ENCODE measurements at places on chromosomes 6 and 20.

DNA sequence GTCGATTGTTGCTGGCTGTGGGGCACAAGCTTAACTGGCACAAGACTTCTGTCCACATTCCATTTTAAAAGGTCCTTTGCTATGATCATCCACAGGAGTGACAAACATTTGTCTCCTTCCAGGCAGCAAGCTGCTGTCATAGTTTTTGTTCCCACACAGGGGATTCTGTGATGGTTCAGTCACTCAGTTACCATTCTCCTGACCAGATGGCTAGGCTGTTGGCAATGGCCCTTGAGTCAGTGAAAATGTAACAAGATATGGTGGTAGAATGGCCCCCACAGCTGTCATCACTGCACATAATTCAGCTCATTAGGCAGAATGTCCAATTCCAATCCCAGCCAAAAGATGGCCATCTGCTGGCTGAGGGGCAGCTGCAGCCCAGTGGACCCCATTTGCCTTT, 13.7 kb downstream of the BPIFA1 start:
- DNase-seq, result peak; percentile 13

DNA sequence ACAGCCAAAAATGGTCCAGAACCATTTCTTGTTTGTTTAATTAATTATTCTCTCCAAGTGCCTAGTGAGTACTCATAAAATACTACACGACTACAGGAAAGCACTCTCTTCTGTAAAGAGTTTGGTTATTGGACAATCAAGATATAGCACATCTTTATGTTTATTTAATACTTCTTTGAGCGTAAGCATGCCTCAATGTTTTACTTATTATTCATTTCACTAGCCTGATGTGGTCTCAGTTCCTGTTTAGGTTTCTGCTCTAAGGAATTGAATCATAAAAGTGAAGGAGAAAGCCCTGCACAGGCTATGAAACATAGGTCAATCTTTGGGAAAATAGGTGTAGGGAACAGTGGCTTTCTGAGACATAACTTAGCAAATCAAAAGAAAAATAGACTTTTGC, 45.9 kb upstream of the AIG1 start:
- no peak for DNase-seq

DNA sequence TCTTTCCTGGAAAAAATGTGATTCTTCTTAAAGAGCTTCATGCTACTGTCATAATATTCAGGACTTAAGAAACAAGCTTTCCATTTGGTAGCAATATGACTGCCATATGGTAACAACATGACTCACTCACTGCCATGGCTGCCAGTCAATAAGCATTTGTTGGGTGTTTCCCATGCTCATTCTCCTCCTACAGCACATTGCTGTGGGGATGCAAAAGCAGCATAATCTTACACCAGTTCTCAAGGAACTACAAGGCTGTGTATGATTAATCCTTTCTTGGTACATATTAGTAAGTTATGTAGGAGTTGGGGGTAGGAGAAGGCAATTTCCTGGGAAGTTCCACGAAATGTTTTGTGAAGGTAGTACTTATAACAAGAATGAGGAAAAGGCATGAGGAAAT, 76.7 kb downstream of the CEP162 start:
- no peak for DNase-seq

DNA sequence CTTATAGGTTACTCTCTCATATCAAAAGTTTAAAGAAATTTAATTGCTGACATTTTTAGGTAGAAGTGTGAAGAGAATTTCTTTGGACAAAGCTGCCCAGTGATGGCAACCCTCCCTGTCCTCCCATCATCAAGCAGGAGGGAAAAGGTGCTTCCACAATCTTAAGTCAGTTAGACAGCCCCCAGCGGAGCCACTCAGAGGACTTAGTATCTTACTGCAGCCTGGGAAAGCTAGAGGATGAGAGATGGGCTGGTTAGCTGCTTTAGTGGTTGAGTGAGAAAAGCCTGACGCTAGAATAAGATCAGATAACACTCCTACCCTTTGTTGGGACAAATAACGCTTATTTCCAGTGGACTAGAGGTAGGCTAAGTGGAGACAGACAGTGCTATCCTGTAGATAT, 227.1 kb downstream of the RFPL4B start:
- DNase-seq, result no peak
